ENCODE measurements at places on chromosomes 3 and 15.

- peak; percentile 59 for DNase-seq
Measured at GRCh38 chr15:55277116-55277564, 12.5 kb downstream of the RAB27A start.

- DNase-seq, result no peak
Measured at GRCh38 chr3:30764281-30764680, 130.2 kb downstream of the GADL1 start.

DNA sequence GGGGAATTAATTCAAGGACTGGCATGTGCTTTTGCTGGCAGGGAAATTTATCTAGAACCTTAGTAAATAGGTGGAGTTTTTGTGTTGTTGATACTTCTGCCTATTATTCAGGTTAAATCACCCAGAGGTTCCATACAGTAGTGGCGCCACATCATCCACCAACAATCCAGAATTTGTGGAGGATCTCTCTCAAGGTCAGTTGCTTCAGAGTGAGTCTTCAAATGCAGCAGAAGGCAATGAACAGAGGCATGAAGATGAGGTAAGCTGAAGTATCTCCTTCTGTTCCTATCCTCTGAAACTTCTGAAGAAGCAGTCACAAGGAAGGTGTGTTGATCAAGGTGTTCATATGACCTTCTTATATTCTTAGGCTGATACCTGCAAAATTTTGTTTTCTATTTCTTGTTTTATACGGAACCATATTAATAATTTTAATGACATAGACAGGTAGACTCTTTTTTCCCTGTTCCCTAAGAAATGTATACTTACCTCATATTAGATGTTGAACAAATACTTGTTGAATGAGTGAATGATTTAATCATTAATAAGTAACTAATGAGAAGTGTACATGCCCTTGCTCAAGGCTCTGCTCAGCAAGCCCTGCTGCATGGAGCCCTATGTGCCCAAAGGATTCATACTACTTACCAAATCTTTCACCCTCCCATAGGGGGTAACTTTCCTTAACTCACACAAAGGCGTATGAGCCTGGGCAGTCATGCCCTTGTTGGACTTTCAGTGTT, 43.6 kb downstream of the HMG20A start:
- DNase-seq, result no peak

GRCh38 chr15:31292391-31293015, 34.1 kb upstream of the KLF13 start:
- DNase-seq, result no peak

DNA sequence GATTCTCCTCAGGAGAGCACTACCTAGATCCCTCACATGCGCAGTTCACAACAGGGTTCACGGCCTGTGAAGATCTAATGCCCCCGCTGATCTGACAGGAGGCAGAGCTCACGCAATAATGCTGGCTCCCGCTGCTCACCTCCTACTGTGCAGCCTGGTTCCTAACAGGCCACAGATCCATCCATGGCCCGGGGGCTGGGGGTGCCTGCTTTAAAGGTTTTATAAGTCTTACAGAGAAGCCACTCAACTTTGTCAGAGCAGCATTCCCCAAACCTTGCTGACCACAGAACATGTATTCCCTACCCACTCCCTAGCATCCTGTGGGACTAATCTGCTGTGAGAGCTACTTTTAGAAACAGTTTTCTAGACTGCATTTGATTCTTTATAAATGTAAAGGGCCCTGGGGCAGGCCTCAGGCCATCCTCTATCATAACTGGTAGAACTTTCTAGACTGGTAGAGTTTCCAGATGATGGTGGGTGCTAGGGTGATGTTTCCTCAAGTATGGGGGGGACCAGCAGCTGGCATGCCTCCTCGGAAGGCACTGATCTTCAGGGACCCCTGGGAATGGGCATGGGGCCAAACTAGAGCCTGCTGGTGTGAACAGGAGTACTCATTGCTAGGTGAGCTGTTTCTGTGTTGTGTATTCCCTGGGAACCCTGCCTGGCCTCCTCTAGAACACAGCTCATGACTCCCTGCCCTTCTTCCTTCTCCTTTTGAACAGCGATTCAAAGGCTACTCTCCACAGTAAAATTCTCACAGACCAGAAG, 25.7 kb upstream of the RAD18 start:
- DNase-seq, result no peak

DNA sequence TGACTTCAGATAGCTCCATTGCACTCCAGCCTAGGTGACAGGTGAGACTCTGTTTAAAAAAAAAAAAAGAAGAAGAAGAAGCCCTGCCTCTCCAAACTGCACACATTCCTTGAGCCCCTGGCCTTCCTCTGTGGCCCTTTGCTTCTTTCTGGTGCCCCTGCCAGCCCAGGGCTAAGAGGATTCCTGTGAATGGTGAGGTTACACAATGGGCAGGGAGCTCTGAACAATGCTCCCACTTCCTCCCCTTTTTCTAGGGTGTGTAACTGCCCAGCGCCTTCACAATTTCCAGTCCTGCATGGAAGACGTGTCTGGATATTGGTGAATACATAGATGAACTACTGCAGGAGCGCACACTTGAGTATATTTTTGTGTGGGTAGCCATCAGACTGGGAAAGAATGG, 3.6 kb upstream of the AMOTL2 start:
- no peak for DNase-seq

GRCh38 chr3:25508901-25509300, 80.8 kb downstream of the RARB start:
- no peak for DNase-seq

DNA sequence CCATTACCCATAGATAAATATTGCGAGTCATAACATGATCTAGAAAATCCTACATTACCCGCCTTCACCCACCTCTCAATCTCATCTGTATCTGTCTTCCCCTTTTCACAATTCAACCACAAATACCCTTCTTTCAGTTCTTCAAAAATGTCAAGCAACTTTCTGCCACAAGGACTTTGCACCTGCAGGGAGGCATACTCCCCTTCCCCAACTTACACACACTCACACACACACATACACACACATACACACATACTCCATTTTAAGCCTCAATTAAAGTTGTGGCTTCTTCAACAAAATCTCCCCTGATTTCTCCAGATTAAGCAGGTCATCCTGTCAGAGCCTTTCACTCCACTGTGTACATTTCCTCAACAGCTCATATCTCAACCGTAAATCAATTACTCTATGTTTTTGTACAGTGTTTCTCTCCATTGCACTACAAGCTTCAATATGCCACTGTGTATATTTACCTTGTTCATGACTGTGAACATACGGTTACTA, 33.1 kb upstream of the CCDC50 start:
- no peak for DNase-seq

DNA sequence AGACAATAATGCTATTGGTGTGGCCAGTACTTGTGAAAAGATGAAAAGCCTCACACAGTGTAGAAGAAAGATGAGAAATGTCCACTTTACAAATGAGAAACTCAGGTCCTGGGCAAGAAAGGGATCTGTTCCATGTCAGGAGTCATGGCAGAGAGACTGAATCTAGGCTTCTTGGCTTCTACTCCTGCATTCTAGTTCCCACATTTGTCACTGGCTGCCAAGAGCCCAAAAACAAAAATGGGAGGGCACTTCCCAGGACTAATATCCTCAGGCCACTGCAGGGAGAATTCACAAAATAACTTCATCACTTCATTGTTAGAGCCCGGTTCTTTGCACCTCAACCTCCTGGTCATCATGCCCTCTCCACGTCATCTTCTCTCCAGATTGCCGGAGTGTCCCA, 337.5 kb downstream of the NTRK3 start:
- DNase-seq, result no peak

DNA sequence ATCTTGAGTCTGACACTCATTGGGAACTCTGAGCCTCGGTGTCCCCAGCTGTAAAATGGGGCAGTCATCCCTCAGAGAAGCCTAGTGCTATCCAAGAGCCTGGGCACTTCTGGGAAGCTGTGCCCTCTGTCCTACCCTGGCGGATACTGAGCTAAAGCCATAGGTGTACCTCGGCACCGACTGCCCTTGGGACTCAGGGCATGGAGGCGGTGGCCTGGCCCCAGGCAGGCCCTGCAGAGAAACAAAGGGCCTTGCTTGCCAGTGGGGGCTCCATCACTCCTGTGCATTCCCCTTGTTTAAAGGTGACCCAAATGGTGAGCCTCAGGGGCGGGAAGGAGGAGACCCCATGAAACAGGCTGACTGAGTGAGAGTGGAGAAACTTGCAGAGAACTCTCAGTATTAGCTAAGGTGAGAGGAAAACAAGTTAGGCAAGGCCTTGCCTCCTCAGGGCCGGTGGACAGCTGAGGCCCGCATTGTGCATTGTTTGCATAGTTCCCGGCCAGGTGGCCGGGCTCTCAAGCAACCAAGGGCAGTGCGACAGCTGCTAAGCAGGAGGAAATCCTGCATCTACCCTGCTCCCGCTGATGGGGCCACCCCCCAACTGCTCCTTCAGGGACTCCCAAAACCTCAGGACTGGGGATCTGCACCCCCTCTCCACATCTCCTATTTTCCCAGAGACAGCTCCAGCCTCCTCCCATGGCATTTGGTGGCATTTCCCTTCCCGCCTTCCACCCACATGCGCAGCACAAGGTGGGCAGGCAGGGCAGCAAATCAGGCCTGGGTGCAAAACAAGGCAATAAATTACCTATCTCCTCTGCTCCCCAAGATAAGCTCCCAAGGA, 4.3 kb downstream of the PFKFB4 start:
- DNase-seq, result no peak

- DNase-seq, result no peak
Measured at GRCh38 chr3:14352002-14352627, 50.3 kb upstream of the SLC6A6 start.

GRCh38 chr15:59247364-59247763, 40.7 kb downstream of the LDHAL6B start:
- peak; percentile 42 for DNase-seq

- no peak for DNase-seq
Measured at GRCh38 chr3:143658861-143659260, 189.4 kb downstream of the SLC9A9 start.

DNA sequence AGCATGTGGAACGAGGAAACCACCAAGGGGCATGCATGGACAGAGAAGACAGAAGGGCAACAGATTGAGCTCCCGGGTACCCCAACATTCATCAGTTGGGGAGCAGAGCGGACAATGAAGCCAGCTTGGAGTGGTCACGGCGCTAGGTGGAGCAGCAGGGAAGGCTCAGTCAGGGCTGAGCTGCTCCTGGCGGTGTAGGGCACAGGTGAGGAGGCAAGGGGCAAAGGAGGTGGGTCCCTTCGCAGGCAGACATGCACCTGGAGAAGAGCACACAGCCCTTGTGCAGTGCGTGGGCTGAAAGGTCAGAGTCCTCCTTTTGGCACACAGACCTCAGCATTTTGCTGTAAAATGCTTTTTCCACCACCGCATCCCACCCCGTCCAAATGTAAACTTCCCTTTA, 90.0 kb upstream of the SLC6A6 start:
- no peak for DNase-seq

- DNase-seq, result no peak
Measured at GRCh38 chr3:126849768-126850167, 133.1 kb upstream of the PLXNA1 start.

- DNase-seq, result no peak
Measured at GRCh38 chr15:68410466-68411342, 21.3 kb downstream of the ITGA11 start.

- DNase-seq, result peak; percentile 44
Measured at GRCh38 chr15:67839499-67839928, 331 bp downstream of the RNU6-1 start.

DNA sequence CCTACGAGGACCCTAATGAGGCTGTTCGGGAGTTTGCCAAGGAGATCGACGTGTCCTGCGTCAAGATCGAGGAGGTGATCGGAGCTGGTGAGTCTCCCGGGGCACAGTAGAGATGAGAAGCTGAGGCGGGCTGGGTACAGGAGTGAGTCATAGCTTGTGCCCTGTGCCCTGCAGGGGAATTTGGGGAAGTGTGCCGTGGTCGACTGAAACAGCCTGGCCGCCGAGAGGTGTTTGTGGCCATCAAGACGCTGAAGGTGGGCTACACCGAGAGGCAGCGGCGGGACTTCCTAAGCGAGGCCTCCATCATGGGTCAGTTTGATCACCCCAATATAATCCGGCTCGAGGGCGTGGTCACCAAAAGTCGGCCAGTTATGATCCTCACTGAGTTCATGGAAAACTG, 17.9 kb downstream of the EPHB3 start:
- DNase-seq, result no peak

DNA sequence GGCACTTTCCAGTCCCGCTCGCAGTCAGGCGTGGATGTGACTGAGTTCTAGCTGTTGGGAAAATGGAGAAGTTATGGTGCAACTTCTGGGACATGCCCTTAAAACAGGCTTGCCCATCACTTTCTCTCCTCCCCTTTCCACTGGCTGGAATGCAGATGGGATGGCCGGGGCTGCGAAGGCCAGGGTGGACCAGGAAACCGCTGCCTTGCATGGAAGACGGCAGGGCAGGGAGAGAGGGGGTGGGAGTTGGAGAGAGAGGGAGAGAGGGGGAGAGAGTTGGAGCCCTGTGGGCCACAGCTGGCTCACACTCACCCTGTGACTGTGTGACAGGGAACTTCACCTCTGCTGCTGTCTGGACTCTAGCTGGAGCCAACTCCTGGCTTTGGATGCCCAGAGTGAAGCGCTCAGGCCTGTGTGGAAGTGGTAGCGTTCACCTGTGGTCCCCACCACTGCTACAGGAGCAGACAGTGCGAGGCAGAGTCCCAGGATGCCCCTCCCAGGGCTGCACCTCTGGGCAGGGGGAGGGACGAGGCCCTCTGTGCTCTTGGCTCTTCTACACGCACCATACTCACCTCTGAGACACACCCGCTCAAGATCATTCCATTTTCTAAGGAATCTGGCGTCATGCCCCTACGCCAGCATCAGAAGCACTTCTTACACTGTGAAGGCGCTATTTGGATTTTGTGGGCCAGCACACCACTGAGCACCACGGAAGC, 36.6 kb downstream of the KLHL25 start:
- no peak for DNase-seq

DNA sequence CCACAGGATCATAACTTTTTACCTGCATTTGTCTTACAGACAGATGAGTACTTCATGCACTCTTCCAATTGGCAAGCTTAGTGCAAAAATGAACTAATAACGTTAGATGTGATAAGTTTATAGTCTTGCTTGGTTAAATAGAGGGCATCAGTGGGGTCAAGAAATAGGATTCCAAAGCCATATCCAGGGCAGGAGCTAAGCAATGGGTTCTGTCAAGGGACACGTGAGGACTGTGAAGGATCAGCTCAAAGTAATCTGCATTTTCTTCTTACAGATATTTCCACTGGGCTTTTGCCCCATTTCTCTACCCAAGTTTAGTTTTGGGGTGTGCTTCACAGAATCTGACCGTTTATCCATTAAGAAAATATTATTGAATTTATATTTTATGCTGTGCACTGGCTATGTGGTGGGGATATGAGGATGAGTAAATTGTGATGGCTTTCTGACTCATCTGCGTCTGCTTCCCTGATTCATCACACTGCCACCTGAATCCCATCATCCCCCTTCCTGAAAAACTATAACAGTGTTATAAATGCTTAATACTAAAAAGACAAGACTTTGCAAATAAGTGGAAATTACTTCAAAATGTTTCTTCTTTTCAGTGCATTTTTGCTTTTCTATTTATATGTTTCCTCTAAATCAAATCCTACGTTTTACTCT, 17.5 kb downstream of the PPP2R3A start:
- no peak for DNase-seq

DNA sequence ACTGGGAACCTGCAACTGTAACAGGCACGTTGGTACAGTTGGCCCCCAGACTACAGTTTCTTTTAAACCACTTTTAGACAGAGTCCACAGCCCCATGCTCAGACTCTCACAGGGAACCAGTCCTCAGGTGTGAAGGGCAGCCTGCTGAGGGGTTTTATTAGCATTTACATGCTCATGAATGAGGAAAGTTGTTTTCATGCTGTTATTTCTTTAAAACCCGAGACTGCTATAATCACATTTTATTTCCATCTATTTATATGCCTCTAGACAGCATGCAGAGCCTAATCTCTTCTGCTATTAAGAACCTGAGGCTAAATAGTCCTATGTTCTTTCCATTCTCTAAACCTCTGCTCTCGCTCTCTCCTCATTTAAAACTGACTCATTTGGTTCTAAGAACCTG, 26.3 kb upstream of the FSIP1 start:
- DNase-seq, result no peak
